ENCODE measurements at places on chromosomes 6 and 20.

GRCh38 chr6:43967719-43968091 lies 159.5 kb downstream of the MRPL14 start:
- DNase-seq = no peak

DNA sequence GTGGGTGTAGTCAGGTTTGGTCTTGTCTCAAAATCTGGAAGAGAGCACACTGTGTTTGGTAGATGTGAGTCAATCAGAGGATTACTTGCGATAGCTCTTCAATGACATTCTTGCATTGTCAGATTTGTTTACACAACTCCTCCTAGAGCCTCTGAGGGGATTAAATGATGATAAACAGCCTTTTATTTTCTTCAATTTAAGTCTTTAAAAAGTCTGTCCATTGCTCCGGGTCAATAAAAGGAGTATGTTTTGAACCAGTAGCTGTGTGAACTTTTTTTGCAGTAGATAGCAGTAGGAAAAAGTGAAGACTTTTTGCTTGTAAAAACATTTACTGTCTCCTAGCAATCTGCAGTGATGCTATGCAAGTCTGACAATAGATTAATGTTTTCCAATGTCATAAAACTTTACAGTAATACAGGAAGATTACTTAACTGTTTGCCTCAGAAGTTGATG lies 49.9 kb downstream of the GJA1 start:
- DNase-seq = no peak

DNA sequence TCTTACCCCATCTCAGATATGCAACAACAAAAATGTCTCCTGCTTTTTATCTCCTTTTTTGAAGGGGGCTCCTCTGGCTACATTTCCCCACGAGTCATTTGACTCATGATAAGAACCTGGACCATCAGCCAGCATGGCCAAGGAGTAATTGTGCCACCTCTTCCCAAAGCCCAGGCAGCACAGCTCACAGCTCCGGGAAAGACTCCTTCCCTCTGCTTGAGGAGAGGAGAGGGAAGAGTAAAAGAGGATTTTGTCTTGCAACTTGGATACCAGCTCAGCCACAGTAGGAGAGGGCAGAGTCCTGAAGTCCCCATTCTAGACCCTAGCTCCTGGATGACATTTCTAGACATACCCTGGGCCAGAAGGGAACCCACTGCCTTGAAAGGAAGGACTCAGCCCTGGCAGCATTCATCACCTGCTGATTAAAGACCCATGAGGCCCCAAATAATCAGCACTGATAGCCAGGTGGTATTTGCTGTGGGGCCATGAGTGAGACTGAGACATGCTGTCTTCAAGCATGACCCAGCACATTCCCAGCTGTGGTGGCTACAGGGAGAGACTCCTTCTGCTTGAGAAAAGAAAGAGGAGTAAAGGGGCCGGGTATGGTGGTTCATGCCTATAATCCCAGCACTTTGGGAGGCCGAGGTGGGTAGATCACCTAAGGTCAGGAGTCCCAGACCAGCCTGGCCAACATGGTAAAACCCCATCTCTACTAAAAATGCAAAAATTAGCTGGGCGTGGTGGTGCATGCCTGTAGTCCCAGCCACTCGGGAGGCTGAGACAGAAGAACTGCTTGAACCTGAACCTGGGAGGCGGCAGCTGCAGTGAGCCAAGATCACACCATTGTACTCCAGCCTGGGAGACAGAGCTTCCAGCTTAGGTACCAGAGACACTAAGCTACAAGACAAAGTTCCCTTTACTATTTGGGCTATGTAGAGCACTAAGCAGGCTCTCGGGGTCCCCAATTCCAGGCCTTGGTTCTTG lies 28.1 kb downstream of the NCOA6 start:
- DNase-seq = no peak

- no peak for DNase-seq
Measured at GRCh38 chr6:145042559-145042958, 692.8 kb downstream of the EPM2A start.

DNA sequence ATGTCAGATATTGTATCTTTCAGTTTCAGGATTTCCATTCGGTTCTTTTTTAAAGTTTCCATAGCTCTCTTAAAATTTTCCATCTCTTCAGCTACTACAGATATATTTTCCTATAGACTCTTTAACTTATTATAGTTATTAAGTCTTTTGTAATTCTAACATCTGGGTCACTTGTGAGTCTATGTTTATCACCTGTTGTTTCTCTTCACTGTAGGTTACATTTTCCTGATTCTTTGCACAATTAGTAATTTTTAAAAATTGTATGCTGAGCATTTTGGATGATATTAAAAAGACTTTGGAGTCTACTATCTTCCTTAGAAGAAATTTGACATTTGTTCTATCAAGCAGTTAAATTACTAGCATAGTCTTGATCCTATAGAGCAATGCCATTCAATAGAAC lies 140.7 kb downstream of the QRSL1 start:
- no peak for DNase-seq

DNA sequence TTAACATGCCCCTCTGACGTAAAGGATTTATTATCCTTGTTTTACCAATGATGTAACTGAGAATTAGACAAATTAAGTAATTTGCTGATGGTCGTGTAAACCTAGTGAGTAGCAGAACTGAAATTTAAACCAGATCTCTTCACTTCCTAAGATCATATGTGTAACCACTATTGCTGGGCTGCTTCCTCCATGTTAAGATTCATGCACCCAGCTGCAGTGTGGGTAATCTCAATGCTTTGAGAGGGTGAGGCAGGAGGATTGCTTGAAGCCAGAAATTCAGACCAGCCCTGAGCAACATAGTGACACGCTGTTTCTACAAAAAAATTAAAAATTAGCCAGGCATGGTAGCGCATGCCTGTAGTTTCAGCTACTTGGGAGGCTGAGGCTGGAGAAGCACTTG lies 97.9 kb downstream of the L3MBTL3 start:
- no peak for DNase-seq
